A549 (cell line): ENCODE measurements at places on chromosomes 2 and 18. TPM values are rescaled to one million over a fixed set of nuclear protein-coding genes. Genes with fewer than 3 reads are reported as not detected.
A peak's percentile ranks its signal among the peaks of the same experiment; 100 is the strongest.

HOXD3 gene
- 0.14 to 0.36 TPM (median 0.18 TPM) in 3 replicates for polyA plus RNA-seq

TRIM54 gene
- 0.07 to 0.13 TPM (median 0.11 TPM) in 3 replicates for polyA plus RNA-seq

AQP4 gene
- polyA plus RNA-seq = 0.17 TPM in 1 of 3 replicates, not detected in the others

SIX3 gene
- polyA plus RNA-seq = 0.41 to 0.73 TPM (median 0.59 TPM) in 3 replicates

DNA sequence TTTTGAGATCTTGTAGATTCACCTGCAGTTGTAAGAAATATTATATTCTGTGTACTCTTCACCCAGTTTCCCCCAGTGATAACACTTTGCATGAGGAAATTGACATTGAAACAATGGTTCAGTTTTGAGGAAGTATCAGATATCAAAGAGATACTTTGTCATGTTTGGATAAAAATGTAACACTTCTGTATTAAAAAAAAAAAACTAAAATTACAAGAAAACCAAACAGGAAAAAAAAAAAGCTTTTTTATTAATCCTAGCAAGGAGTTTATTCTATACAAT lies 204.0 kb downstream of the ARL4C start:
- no peak for DNase-seq

- DNase-seq = peak; percentile 81
Measured at GRCh38 chr18:657311-658000, at the start of gene TYMS. Gene TYMS, plus strand, starts transcription at chr18:657653. Its CDS starts 90 bp downstream, at chr18:657743.

GRCh38 chr18:62354151-62354550 lies 29.0 kb downstream of the TNFRSF11A start:
- DNase-seq = no peak

GRCh38 chr2:108701208-108701607 lies 18.1 kb upstream of the RANBP2 start:
- DNase-seq = no peak

- no peak for DNase-seq
Measured at GRCh38 chr2:187768995-187769394, 214.8 kb upstream of the TFPI start.

DNA sequence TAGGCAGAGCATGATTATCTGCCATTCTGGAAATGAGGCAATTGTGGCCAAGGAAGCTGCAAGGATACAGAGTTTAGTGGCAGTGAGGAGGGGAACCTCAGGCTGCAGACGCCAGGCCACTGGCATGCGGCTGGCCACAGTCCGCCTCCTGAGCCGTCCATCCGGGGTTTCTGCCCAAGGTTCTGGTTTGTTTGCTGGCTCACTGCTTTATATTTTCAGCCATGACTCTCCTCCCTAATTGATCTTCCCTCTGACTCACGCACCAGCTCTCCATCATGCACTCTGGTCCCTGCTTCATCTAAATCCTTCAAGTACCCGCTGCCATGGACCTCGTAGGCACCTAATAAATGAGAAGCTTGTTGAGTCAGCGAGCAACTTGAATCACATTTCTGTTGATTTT lies 107.8 kb upstream of the REV1 start:
- no peak for DNase-seq

- DNase-seq = no peak
Measured at GRCh38 chr2:216221811-216222210, 112.7 kb downstream of the XRCC5 start.

DNA sequence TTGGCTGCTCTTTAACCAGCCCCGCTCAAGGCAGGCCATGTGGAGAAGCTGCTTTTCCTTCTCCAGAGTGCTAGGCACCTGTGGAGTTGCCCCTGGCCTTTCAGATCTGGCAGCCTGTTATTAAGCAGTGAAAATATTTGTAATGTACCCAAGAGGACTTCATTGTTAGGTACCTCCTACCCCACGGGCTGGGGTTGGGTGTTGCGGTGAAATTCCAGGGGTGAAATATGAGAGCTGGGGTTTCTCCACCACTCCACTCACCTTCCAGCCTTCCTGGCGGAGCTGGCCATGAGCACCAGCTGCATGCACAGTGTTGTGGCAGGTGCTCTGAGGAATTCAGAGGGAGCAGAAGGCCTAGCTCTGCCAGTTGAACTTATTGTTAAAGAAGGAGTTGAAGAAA lies 39.1 kb downstream of the NTSR2 start:
- DNase-seq = no peak
